ENCODE measurements at places on chromosomes 2 and 18. TPM values are rescaled to one million over a fixed set of nuclear protein-coding genes. Genes with fewer than 3 reads are reported as not detected.

DNA sequence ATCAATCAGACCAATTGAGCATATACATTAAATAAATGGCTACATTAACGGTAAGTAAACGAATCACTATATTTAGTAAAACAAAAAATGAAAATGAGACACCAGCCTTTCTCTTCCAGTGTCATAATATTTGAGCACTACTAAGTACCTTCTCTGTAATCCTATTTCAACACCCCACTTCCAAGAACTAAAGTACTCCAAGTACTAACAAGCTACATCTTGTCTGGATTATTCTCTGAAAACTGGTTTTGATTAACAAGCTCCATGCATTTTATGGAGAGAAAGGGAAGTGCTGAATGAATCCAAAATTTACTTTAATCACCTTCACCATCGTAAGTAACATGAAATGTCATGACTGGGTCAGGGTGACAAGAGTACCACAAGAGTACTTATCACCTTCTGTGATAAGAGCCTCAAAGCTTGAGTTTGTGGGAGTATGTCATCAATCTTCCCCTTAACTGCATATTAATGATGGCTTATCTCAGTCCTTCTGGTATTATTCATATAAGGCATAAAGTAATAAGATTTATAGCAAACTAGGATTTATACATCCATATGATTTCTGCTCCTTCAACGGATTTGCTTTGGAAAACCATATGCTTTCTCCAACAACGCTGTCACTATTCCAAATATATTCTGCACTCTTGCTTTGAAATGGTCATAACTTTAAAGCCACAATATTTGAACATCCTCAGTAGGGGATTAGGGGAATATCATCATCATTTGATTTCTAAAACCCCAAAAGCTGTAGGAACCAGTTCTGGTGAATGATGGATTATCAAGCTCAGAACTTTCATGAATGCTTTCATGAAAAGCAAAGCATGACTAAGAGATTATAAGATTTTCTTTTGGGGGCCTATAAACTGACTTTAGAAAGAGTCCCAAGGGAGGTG is 127.0 kb downstream of the ANTXR1 start:
- DNase-seq = no peak
- no peak overlapping the region for H3K27ac ChIP-seq
- H3K36me3 ChIP-seq = no peaks in the 10 kb centered on the region
- H3K4me1 ChIP-seq = peaks cover 10% of the 10 kb centered on the region
- no peak overlapping the region for H3K4me3 ChIP-seq

Gene MYO1B
- 39.0 TPM for total RNA-seq

- no peaks in the 10 kb centered on the region for H3K27me3 ChIP-seq
- no peak overlapping the region for H3K27ac ChIP-seq
- H3K4me3 ChIP-seq = no peak overlapping the region
- no peak for DNase-seq
- peaks cover 22% of the 10 kb centered on the region for H3K36me3 ChIP-seq
These were observed 67.9 kb downstream of the NCOA1 start for GRCh38 chr2:24558781-24559472.

- H3K27ac ChIP-seq = no peak overlapping the region
- H3K27me3 ChIP-seq = no peaks in the 10 kb centered on the region
- peaks cover 6% of the 10 kb centered on the region for H3K4me1 ChIP-seq
- DNase-seq = no peak
- H3K4me3 ChIP-seq = no peak overlapping the region
- peaks cover 49% of the 10 kb centered on the region for H3K36me3 ChIP-seq
These were observed 84.2 kb upstream of the DNER start for GRCh38 chr2:229798446-229799155.

GRCh38 chr2:218428846-218429558 is 10.1 kb downstream of the VIL1 start:
- H3K27me3 ChIP-seq = no peaks in the 10 kb centered on the region
- 0 out of 2 replicates have a peak overlapping the region, but pooled peaks have one; percentile 49 for H3K27ac ChIP-seq
- H3K4me3 ChIP-seq = no peak overlapping the region

DNA sequence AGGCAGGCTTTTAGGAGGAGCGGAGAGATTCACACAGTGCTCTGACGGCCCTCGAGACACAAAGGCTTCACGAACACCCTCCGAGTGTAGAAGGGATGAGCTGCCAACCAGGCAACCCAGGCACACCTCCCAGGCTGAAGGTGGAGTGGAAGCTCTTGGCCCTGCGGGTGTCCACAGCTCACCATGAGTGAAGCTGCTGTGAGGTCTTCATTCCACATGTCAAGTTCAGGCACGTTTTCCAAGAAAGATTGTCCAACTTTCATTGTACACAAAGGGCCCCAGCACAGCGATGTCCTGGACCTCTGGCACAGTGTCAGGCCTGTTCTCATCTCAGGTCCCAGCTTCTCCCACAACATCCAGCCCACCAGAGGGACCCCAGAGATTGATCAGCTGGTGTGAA is 13.4 kb downstream of the PARD6G start:
- H3K4me3 ChIP-seq = no peak overlapping the region
- H3K36me3 ChIP-seq = peaks cover 3% of the 10 kb centered on the region
- DNase-seq = no peak
- H3K27ac ChIP-seq = no peak overlapping the region
- 0 out of 2 replicates have a peak, but pooled peaks cover 3% of the 10 kb centered on the region for H3K4me1 ChIP-seq
- peaks cover 2% of the 10 kb centered on the region for H3K27me3 ChIP-seq

Gene HOXD4
- total RNA-seq = not detected

Gene GALM
- total RNA-seq = 13.5 TPM

DNA sequence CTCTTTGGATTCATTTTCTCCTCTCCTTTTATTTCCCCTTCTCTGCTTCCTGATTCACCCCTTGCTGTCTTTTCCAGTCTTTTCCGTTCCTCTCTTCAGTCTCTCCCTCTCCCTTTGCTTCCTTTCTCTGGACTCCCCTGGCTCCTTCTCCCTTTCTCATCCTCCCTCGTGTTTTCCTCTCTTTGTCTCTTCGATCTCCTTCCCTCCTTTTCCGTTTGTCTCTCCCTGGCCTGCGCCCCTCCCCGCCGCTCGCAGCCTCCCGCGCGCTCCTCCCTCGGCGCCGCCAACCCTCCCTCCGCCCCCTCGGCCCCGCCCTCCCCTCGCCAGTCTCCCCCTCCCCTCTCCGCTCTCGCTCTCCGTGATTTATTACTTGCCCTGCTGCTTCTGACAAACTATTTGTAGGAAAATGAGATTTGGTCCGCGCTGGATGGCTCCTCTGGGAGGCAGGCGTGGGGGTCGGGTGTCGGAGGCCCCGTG is 46.0 kb upstream of the PAX8 start:
- H3K4me3 ChIP-seq = peak overlapping the region; percentile 75
- DNase-seq = peak; percentile 68
- H3K4me1 ChIP-seq = peaks cover 13% of the 10 kb centered on the region
- H3K36me3 ChIP-seq = no peaks in the 10 kb centered on the region
- H3K27me3 ChIP-seq = peaks cover 47% of the 10 kb centered on the region

Gene USP40
- total RNA-seq = 13.6 TPM

GRCh38 chr2:11784747-11785610 is 38.5 kb downstream of the LPIN1 start:
- H3K36me3 ChIP-seq = peaks cover 27% of the 10 kb centered on the region
- peak; percentile 80 for DNase-seq
- H3K4me1 ChIP-seq = peaks cover 4% of the 10 kb centered on the region
- no peak overlapping the region for H3K27ac ChIP-seq
- H3K4me3 ChIP-seq = peak overlapping the region; percentile 60
- no peaks in the 10 kb centered on the region for H3K27me3 ChIP-seq

GRCh38 chr2:239609162-239609561 is 208.3 kb upstream of the HDAC4 start:
- no peak overlapping the region for H3K27ac ChIP-seq
- no peaks in the 10 kb centered on the region for H3K27me3 ChIP-seq

DNA sequence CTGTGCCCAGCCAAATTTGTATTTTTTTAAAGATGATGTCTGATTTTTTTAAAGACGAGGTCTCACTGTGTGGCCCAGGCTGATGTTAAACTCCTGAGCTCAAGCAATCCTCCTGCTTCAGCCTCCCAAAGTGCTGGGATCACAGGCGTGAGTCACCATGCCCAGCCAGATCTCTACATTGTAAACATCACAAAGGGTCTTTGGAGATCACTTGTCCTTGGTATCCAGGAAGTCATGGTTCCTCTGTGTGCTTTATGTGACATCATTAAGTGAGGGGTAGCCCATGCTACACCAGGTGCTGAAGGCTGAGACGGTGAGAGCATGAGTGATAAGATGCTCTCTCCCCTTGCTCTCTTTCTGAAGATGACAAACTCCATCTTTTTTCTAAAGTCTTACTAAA is 7.0 kb upstream of the NUP35 start:
- no peaks in the 10 kb centered on the region for H3K36me3 ChIP-seq
- DNase-seq = no peak
- no peaks in the 10 kb centered on the region for H3K27me3 ChIP-seq
- no peak overlapping the region for H3K4me3 ChIP-seq

DNA sequence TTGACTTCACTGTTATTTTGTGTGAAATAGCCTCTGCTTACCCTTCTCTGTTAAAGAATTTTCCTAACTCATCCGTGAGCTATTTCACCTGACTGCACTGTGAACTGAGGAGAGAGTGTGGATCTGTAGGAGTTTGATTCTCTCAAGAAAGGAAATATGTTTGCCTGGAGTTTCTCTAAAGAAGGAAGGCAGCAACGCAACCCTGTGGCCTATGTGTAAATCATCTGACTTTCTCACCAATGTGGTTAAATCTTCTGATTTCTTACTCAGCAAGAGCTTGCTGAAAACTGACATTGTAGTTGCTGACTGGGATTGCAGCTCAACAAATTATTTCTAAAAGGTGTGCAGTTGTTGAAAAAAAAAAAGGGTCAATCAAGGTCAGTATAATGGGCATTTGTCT is 153.9 kb upstream of the PELI1 start:
- no peak for DNase-seq
- H3K36me3 ChIP-seq = peaks cover 6% of the 10 kb centered on the region
- H3K27me3 ChIP-seq = peaks cover 10% of the 10 kb centered on the region
- H3K4me3 ChIP-seq = no peak overlapping the region
- no peak overlapping the region for H3K27ac ChIP-seq

DNA sequence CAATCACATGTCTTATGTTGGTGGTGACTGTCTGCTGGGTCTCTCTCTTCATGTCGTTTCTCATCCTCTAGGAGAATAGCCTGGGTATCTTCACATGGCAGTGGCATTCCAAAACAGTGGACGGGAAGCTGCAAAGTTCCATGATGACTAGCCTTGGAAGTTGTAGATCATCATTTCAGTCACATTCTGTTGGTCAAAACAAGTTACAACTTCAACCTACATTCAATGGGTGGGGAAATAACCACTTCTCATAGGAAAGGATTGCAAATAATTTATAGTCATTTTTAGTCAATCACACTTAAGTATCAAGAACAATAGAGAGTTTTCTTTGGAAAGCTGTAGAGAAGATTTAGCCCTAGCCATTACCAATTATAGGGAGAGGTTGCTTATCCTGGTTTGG is 395.0 kb upstream of the CDH2 start:
- peaks cover 8% of the 10 kb centered on the region for H3K4me1 ChIP-seq
- H3K27ac ChIP-seq = no peak overlapping the region
- H3K27me3 ChIP-seq = no peaks in the 10 kb centered on the region

Gene AKAIN1
- not detected for total RNA-seq

Gene DNAJC5G
- total RNA-seq = 0.18 TPM

Gene IL36G
- total RNA-seq = 0.32 TPM

Gene PROKR1
- total RNA-seq = 4.4 TPM

Measured in WTC11 (cell line).